T-cell (primary cell): ENCODE measurements at places on chromosomes 5 and 9.

DNA sequence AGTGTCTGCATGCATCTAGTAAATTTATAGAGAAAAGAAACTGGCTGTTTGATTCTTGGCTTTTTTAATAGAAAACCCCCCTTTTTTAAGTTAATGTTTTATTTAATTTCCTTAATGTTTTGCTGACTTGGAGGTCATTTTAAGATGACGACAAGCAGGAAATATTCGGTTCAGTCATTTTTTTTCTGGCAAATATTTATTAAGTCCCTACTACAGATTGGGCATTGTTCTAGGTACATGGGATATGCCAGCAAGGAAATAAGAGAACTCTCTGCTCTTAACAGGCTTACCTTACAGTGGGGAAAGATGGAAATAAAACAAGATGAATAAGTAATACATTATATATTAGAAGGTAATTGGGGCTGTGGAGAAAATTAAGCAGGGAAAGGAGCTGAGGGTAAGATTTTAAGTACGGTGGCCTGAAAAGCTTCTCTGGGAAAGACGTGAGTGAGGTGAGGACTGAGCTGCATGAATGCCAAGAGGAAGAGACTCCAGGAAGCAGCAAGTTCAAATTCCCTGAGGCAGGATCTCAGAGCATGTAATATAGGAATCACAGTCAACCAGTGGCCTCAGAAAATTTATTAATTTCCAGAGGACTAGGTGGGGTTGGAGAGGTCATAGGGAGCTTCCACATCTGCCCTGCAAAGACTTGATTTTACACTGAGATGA, 316.0 kb upstream of the DAP start:
- no peak for DNase-seq

DNA sequence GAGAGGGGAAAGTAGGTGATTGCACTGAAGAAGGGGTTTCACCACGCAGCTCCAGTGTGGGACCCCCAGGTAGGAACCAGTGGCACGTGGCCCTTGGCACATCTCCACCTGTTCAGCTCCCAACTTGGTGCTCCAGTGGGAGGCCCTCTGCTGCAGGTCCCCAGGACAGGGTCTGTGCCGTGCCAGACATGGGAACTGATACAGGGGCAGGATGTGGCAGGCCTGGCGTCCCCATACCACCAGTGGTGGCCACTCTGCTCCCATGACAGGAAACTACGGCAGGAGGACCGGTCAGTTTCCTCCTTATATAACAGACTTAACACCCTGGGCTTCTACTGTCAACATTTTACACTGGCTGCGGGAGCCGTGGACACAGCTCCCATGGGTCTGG, 67.3 kb downstream of the PSMB7 start:
- no peak for DNase-seq

DNA sequence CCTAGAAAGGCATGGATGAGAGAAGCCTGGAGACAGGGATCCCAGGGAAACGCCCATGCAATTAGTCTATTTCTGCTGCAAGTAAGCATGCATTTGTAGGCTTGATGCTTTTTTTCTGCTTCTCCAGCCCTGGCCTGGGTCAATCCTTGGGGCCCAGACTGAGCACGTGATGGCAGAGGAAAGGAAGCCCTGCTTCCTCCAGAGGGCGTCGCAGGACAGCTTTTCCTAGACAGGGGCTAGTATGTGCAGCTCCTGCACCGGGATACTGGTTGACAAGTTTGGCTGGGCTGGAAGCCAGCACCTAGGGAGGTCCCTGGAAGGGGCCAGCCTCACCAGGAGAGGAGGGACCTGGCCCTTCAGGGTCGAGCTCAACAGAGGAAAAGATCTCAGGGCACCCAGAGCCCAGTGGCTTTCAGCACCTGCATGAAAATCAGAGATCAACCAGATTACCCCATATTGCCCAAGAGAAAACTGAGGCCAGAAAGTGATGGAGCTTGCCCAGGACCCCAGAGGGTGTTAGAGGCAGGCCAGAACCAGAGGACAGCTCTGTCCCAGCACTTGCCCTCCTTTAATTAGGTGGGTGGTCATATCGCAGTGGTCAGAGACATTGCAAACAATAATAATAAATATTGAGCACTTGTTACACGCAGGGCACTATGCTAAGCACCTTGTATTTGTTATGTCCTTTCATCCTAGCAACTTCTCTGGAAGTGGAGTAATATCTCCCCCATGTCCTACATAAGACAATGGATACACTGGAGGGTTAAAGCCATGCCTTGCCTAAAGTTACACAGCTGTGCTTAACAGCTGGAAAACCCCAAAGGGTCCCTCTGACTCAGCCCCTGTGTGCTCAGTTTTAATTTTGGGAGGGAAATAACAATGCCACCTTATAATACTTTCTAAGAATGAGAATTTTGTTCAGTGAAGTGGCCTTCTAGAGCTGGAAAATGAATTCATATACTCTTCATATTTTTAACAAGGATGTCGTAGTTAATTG, 67.1 kb downstream of the KLF4 start:
- no peak for DNase-seq

DNA sequence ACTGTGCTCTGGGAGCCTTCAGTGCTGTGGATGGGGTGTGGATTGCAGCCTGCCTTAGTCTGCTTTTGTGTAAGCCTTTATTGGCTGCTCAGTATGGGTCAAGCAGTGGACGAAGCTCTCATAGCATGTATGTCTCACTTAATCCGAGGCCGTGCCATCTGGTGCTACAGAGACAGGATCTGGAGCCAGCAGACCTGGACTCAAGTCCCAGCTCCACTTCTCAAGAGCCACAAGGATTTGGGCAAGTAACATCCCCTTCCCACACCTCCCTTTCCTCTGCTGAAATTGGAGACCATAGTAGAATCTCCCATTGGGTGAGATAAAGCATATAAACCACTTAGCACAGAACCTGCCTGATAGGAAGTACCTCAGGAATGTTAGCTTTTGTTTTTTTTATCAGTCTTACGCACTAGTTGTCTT, 23.4 kb upstream of the LECT2 start:
- DNase-seq, result no peak

- DNase-seq, result no peak
These were observed 636.5 kb downstream of the TLE1 start for GRCh38 chr9:81052846-81053245.

DNA sequence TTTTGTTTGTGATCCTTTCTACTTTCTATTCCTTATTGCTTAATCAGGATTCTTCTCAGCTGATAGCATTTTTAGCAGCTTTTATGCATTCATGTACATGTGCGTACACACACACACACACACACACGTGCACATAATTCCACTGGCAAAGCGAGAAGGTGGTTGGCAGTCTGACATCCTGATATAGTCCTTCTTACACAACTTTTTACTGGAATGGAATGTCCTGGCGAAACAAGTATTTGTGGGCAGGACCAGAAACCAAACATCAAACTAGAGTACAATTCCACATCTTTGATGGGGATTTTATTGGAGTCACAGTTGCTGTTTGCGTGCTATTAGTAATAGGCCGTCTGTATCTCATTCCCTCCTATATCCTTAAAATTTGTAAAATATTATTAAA, 356.5 kb downstream of the CCDC171 start:
- DNase-seq, result no peak

GRCh38 chr9:80233906-80234305, 662.1 kb downstream of the TLE4 start:
- DNase-seq, result no peak

- DNase-seq, result no peak
These were observed 106.0 kb downstream of the FRMD3 start for GRCh38 chr9:83432104-83432627.

GRCh38 chr5:169020102-169020501, 280.8 kb downstream of the SLIT3 start:
- DNase-seq, result no peak

DNA sequence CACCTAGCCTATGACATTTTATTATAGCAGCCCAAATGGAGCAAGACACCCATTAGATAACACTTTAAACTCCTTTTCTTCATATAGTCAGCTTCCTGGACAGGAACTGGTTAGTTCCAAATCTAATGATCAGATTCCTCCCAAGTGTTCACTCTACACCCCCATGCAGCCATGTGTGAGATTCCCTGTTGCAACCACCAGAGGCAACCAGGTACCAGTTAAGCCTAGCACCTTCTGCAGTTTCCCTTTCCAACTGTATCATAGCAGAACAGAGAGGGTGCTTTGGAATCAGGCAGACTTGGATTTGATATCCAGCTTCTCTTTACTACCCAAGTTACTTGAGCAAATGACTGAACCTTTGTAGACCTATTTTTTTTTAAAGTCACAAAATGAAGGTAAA, 296.6 kb upstream of the PCSK5 start:
- no peak for DNase-seq

- no peak for DNase-seq
These were observed 262.5 kb downstream of the ELAVL2 start for GRCh38 chr9:23563517-23563916.

- no peak for DNase-seq
These were observed 99.1 kb downstream of the SNX18 start for GRCh38 chr5:54616518-54617220.

- DNase-seq, result no peak
These were observed 165.3 kb downstream of the NFIB start for GRCh38 chr9:14148501-14149103.

DNA sequence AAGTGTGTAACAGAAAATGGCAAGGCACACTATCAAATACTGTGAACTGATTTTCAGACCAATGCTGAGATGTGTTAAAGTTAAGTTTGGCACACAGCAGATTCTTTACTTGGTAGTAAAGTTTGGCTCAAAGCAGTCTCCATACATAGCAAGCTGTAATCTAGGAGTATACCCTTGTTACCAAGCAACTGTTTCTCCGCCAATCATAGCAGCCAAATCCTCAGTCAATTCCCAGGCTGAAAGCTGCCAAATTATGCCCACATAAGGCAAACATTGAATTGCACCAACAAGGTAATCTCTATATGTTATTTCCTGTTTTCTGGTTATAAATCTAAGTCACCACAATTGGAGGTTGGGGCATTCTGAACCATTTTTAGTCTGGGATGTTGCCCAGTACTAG, 345.7 kb downstream of the DEPDC1B start:
- DNase-seq, result no peak
